ENCODE measurements at places on chromosomes 4 and X.

DNA sequence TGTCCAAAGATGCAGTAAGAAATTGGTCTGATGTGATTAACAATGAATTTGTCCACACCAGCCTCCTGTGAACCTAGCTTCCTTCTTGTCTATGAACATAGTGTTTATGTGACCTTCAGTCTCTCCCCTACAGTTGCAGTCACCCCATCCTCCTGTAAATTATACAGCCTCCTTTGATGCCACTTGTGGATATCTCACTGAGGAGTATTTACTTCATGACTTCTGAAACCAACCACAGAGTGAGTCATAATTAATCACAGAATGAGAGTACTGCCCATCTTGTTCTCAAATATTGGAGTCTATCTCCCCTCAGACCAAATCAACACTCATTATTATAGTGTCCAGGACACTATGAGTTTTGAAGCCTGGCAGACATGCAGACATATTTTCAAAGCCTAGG, 27.3 kb upstream of the XAGE2 start:
- DNase-seq = no peak

- no peak for DNase-seq
These were observed 44.9 kb downstream of the SH3RF1 start for GRCh38 chr4:169225812-169226211.

- DNase-seq = no peak
These were observed 81.4 kb downstream of the TMEM131L start for GRCh38 chr4:153547520-153547919.

- no peak for DNase-seq
These were observed 17.5 kb upstream of the C4orf36 start for GRCh38 chr4:86909546-86910295.

DNA sequence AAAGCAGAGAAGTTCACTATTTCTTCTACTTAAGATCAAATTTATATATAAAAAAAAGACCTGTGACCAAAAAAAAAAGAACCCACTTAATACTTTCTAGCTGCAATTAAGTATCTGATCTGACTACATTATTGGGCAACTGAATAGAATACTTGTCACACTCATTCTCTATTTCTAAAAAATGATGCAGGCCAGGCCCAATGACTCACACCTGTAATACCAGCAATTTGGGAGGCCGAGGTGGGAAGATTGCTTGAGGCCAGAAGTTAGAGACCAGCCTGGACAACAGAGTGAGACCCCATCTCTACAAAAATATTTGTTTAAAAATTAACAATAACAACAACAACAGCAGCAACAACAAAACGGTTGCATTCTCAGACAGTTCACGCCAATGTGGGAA, 108.8 kb upstream of the BMP2K start:
- no peak for DNase-seq

- no peak for DNase-seq
These were observed 432.0 kb downstream of the GLUD2 start for GRCh38 chrX:121479406-121479805.

DNA sequence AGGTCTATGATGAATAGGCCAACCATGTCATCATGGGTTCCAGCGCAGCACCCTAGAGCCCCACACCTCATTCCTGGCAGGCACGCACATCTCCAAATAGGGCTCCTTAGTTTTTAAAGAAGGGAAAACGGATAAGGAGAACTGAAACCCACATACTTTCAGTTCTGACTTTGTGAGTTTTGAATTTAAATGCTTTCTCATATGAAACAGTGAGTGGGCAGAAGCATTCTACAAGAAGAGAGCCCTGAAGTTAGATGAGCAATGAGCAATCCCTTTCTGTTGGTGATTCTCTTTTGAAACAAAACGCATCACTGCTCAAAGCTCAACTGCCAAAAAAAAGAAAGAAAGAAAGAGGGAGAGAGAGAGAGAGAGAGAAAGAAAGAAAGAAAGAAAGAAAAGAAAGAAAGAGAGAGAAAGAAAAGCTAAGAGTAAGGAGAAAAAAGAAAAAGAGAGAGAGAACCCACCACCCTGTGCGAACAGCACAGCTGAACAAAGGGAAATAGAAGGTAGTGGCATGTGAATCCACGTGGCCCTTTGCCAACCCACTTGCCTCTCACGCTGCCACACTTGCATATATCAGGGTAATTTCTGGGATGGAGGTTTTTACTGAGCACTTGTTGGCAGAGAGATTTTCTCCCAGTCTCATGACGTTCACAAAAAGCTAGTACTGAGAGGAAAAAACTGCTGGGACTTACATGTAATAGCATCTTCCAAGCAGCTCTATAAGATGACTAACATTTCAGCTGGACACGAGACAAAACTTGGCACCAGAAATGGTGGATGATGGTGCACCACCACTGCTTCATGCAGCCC, 31.0 kb downstream of the TMSB4X start:
- DNase-seq = no peak

- DNase-seq = no peak
These were observed 15.2 kb downstream of the PDLIM3 start for GRCh38 chr4:185520119-185520518.

DNA sequence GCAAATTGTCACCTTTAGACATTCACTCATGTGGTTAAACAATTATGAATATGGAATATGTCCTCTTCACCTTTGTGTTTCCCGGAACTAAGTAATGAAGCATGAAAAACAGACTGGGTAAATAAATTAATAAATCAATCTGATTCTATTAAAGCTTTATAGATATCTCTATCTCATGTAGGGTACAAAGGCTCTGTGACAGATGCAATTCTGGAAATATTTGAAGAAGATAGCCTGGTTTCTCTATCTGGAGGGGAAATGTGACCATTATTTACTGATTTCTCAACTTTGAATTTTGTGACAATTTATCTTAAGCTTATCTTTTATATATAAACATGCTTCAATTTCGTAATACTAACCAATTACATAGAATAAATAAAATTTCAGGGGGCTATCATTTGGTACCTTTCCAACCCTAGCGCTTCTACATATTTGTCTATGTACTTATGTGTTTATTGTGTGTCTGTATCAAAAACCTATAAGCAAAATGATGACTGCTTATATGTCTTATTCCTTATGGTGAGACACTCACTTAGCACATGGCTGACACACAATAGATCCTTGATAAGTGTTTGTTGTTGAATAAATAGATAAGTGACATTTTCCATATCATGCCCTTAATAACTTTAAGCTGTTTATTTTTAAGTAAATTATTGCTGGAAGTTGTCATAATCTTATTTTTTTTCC, 9.9 kb downstream of the CTSO start:
- DNase-seq = no peak

GRCh38 chr4:180391613-180392012, 1851.6 kb upstream of the TENM3 start:
- no peak for DNase-seq

GRCh38 chr4:8770518-8771257, 101.0 kb downstream of the HMX1 start:
- DNase-seq = peak; percentile 9

GRCh38 chr4:159455675-159456237, 352.9 kb downstream of the RAPGEF2 start:
- no peak for DNase-seq

All from retina (tissue), 1 donor.